ENCODE measurements at places on chromosomes 1 and 21.

GRCh38 chr1:232911027-232911599 is 39.3 kb upstream of the NTPCR start:
- DNase-seq = no peak

DNA sequence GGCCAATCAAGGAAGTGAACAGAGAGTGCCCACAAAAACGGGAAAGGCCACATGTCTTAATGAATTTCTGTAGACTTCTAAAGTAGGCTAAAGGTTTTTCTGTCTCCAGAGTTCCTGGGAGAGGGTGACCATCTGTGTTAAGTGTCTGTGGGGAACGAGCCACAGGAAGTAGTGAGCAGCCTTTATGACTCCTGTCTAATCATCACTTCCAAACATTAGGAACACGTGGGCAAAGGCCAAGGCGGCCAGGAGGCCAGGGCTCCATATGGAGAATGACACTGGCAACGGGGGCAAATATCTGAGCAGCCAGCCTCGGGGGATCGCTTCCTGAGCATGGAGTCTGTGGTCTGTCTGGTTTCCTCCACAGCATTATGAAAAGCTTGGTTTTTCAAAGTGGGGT is 7.1 kb downstream of the FAM89A start:
- DNase-seq = no peak

GRCh38 chr1:156584813-156585212 is 5.3 kb downstream of the TTC24 start:
- no peak for DNase-seq

DNA sequence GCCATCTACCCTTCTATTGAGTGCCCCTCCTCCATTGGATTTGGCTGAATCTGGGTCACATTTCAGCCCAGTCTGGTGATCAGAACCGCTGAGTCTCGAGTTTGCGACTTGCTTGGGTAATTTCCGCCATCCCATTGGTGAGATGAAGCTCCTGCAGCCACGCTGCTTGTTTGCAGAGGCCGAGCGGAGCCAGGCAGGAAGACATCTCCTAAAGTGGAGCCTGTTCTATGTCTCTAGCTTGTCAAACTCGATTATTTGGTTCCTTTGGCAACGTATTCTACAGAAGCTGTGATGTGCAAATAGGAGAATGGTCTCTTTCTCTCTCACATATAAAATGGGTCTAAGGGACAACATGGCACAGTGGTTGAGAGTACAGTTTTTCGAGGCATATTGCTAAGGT is 206.8 kb upstream of the PLXNA2 start:
- DNase-seq = no peak

DNA sequence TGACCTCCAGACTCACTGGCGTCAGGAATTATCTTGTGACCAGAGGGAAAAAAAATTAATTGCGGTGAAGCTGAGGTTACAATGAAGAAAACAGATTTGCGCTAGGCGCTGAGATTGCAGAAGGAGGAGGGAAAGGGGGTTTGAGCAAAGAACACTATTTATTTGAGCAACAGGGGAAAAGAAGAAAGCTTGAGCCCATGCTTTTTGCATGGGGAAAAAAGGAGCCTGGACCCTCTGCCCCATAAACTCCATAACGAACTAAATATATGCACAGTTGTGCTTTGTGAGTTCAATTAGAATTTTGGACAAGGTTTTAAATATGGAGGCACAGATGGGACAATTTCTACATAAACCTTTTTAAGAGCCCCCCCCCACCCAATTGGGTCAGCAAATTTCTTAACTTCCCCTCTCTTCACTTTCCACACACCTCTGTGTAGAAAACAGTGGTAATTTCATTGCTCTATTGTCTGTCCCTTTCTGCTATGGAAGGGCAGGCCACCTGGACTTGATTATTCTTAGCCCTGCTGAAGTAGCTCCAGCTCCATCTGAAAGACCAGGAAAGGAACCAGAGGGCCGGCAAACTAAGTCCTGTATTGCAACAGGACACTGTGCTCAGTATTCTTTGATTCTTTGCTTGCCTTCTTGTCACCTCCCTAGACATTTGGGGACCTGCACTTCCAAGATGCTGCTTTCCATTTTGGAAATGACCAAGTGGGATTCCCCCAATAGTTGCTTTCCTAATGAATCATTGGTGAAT is 862 bp upstream of the ID3 start:
- peak; percentile 44 for DNase-seq

DNA sequence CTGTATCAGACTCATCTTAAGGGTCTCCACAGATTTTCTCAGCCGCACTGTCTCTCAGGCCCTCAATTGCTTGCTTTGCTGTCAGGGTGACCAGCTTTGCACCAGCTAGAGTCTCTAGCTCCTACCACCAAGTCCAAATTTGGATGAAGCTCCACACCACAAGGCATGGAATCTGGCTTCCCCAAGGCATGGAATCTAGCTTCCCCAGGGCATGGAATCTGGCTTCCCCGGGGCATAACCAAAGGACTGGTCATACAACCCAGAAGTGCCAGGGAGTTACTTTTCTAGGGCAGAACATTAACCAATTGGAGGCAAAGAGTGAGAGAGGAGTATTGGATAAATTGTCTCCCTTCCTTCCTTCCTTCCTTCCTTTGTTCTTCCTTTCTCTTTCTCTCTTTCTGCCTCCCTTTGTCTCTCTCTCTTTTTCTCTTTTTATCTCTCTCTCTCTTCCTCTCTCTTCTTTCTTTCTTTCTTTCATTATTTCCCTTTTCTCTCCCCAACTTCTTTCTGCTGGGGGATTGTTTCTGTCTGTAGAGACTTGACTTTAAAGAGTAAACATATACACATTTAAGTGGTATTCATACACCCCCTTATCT is 76.9 kb upstream of the HAO2 start:
- no peak for DNase-seq

DNA sequence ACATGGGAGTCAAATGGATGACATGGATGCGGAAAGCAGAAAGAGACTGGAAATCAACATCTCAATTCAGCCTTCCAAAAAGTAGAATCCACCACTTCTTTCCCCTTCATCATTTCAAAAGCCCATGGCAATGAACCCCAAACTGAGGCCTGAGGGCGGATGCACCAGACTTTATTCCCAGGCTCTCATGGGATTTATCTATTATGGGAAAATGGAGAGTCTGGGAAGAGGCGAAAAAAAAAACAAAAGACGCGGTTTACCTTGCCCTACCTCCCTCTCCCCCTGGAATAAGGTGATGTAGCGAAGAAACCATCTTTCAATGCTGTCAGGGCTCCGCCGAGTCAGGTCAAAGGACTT is 624 bp downstream of the KIFAP3 start:
- DNase-seq = no peak

DNA sequence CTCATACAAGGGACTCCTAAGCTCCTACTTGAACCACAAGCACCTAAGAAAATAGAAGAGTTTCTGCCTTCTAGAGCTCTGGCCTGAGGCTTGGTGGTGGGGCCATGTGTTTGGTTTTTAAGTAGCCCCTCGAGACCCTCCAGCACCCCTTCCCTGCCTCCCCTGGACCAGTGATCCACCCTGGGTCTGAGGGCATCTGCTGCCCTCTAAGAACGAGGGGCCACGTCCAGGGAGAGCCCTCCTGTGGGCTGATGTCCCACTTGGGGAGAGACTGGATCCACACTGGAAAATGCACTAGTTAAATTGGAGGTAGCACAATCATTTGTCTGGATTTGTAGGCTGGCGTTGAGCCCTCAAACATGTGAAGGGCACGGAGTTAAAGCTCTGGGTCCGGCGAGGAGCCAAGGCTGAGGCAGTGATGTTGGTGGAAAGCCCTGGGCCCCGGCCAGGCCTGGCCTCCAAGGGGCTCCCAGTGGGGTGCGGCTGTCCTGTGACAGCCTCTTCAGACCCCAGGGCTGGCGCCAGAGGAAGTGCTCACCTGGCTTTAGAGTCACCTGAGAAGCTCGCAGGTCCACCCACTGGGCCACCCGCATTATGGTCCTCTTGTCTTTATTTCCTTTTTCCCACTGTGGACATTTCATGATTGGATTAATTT is 65.2 kb downstream of the SLC37A1 start:
- DNase-seq = no peak

DNA sequence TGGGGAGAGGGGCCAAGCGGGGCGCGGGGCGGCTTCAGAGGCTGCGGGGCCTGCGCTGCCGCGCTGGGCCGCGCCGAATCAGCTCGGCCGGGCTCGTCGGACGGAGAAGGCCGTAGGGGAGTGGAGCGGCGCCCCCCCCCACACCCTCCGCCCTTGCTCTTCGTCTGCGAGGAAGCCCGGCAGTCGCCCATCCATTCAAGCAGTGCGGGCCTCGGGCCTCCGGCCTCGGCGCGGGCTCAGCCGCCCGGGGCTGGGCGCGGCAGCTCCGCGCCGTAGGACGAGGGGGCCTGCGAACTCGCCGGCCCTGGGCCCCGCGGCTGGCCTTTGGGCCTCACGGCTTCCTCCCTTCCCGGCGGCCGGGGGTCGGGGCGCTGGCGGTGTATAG is 564 bp downstream of the CTPS1 start:
- DNase-seq = no peak
